T-helper 2 cell treated with Interferon-gamma antibody and Interleukin-4, amounts not matched to agents 5 μg/mL and 100 μg/mL, for 36 hours (primary cell): ENCODE measurements at places on chromosomes 6 and 20.

- H3K36me3 ChIP-seq = peaks cover 15% of the 10 kb centered on the region
- no peak overlapping the region for H3K27ac ChIP-seq
- DNase-seq = no peak
- no peaks in the 10 kb centered on the region for H3K27me3 ChIP-seq
Observed at GRCh38 chr6:38063973-38064372, 244.4 kb downstream of the ZFAND3 start.

- peaks cover 46% of the 10 kb centered on the region for H3K27me3 ChIP-seq
- H3K27ac ChIP-seq = no peak overlapping the region
- DNase-seq = no peak
Observed at GRCh38 chr6:16854986-16855385, 93.7 kb upstream of the ATXN1 start.

GRCh38 chr6:35076997-35077712 is 64.0 kb downstream of the TCP11 start:
- H3K27ac ChIP-seq = no peak overlapping the region
- no peaks in the 10 kb centered on the region for H3K27me3 ChIP-seq
- no peak for DNase-seq
- peaks cover 2% of the 10 kb centered on the region for H3K4me1 ChIP-seq
- no peaks in the 10 kb centered on the region for H3K36me3 ChIP-seq

- no peak overlapping the region for H3K4me3 ChIP-seq
- H3K4me1 ChIP-seq = no peaks in the 10 kb centered on the region
- no peak for DNase-seq
- no peaks in the 10 kb centered on the region for H3K27me3 ChIP-seq
- no peak overlapping the region for H3K27ac ChIP-seq
- no peaks in the 10 kb centered on the region for H3K36me3 ChIP-seq
Observed at GRCh38 chr6:133034509-133035206, 206.5 kb upstream of the EYA4 start.

DNA sequence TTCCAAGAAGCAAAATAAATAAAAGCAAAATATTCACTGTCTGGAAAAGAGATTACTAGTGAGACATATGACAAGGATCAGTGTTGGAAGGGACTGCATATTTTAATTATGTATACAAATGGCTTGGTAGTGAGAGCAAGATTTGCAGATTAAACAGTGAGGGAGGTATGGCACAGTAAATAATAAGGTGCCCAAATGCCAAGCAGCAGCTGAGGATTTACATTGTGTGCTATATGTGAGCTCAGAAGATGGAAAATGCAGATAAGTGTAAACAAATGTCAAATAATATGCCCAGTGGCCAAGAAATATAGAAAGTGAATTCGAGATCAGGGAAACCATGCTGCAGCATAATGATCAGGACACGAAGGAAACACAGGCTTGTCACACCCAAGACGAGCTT is 173.8 kb upstream of the NRSN1 start:
- H3K36me3 ChIP-seq = no peaks in the 10 kb centered on the region
- no peak overlapping the region for H3K27ac ChIP-seq
- no peak for DNase-seq
- H3K4me1 ChIP-seq = no peaks in the 10 kb centered on the region
- no peak overlapping the region for H3K4me3 ChIP-seq

DNA sequence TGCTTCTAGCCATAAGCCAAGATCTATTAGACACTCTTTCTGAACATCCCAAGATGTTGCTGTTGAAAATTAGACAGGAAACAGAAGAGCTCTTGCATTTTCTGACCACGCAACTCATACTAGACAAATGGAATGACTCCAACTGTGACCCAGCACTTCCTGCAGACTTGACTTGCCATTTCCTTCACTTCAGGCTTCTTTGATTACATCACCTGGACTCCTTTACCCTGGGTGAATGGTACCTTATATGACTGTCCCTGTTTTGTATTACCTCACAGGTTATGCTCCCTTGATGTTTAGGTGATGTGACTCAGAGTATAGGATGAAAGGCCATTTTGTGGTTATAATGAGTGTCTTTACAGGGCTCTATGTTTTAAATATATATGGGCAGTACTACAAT is 236.1 kb downstream of the BMP2 start:
- H3K27me3 ChIP-seq = no peaks in the 10 kb centered on the region
- H3K27ac ChIP-seq = no peak overlapping the region
- H3K4me1 ChIP-seq = no peaks in the 10 kb centered on the region
- DNase-seq = no peak
- no peaks in the 10 kb centered on the region for H3K36me3 ChIP-seq

GRCh38 chr20:3691306-3691705 is 9.5 kb upstream of the ADAM33 start:
- no peak overlapping the region for H3K27ac ChIP-seq
- H3K4me1 ChIP-seq = no peaks in the 10 kb centered on the region
- no peaks in the 10 kb centered on the region for H3K36me3 ChIP-seq
- H3K4me3 ChIP-seq = no peak overlapping the region
- H3K27me3 ChIP-seq = peaks cover 7% of the 10 kb centered on the region
- DNase-seq = no peak
